Activated CD4-positive, alpha-beta T cell treated with anti-CD3 and anti-CD28 coated beads, Interleukin-2, amount 50 U/mL, for 24 hours (primary cell): ENCODE measurements at places on chromosomes 12 and 14.

DNA sequence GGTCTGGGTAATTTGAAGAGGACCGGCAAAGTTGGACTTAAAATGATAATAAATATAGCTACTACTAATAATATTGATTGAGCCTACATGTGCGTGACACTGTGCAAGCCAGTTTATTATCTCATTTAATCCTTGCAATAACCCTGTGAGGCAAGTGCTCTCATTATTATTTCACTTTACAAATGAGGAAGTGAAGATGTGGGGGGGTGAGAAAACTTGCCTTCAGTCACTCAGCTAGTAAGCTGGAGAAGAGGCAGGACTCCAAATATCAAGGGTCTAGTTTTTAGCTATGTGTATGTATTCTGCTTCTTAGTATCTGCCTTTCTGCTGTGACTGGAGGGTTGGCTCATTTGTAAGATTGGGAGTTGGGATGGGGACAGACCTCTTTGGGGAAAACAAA is 39.2 kb downstream of the NPAS3 start:
- DNase-seq: no peak

- peak; percentile 86 for DNase-seq
Measured at GRCh38 chr12:108563136-108563803, 874 bp downstream of the ISCU start.

GRCh38 chr14:41302776-41303175 is 303.9 kb upstream of the LRFN5 start:
- no peak for DNase-seq

- DNase-seq: no peak
Measured at GRCh38 chr12:52009081-52009751, 2.5 kb downstream of the TAMALIN start.

DNA sequence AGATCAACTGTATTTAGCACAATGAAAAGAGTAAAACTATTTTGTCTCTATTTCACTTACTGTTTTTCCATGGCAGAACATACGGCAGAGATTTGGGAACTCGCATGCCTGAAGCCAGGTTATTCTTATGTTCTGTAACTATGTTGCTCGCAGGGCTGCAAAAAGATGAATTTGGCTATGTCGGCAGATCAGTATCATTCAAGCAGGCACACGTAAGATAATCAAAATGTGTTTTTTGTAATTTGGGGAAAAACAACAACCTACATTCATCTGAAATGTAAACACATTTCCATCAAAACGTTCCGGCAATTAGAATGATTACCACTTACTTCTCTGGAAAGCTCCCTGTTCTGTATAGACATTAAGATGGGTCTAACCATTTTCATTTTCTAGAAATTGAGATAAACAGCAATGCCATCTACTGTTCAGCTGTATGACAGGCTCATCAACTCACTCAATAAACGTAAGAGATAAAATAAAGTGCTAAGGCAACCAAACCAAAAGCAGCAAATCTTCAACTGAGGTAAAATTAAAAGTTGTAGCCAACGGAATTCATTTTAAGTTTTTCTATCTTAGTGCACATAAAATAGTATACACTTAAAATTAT is 13.0 kb downstream of the GTSF1 start:
- no peak for DNase-seq

- DNase-seq: no peak
Measured at GRCh38 chr14:75389679-75390078, 38.1 kb upstream of the JDP2 start.

- no peak for DNase-seq
Measured at GRCh38 chr12:23096321-23096720, 471.4 kb downstream of the ETNK1 start.

DNA sequence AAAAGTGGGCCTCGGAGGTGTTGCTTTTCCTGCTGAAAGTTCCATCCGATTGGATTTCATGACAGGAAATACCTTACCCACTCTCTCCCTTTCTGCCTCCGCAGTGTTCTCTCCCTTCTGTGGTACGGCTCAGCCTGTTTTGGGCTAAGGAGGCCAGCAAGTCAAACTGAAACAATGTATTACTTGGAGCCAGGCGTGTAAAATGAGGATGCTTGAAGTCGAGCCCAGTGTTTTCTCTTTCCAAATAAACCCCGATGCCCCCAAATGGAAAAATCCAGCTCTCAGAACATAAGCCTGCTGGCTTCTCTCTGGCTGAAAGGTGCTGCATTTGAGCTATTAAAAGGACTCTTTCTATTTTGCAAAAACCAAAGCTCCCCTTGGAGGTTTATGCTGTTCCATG is 124.7 kb downstream of the ZNF664 start:
- no peak for DNase-seq

DNA sequence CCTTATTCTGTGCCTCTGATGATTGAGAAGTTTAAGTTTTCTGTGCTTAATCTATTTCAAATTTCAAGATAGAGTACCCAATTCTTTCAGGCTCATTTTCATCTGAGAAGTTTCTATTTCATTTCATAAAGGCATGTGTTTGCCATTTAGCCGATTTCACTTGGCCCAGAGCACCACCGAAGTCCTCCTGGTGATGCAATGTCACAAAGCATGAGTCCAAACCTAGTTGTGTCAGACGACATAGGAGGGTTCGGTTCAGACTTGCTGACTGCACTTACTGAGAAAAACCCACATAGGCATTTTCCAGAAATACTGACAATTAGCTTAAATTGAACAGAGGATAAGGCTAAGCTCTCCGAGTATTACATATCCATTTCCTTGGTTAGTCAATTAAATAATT is 152.4 kb upstream of the FAR2 start:
- DNase-seq: no peak

DNA sequence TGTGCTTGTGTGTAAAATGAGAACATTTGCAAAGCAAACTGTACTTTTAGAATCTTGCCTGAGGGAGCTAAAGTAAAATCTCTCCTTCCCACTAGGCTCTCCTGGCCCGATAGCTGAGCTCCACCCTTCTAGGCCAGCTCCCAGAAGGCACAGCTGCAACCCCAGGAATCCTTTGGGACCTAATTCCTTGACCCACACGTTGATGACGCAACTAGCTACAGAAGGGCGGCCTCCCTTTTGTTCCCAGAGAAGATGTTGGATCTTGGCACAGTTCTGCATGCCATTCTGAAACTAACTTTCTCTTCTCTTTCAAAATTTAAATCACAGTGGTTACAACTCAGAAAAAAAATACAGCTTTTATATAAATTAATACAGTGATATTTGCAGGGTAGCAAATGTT is 268.1 kb downstream of the EGLN3 start:
- no peak for DNase-seq

GRCh38 chr12:89345830-89346740 is 6.2 kb downstream of the DUSP6 start:
- no peak for DNase-seq

DNA sequence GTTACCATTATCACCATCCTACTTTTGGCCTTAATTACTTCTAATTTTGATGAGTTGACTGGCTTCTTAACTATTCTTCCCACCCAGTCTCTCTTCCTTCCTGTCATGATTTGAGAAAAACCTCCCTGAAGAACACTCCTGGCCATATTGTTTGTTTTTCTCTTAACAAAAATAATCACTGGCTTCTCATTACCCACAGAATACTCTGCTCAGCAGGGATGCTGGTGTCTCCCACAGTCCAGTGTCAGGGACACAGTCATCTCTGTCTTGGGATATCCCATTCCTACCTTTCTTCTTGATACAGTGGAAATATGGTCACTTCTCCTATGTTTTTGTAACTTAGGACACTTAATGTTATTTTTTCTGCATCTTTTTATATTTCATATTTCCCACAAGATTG is 103.7 kb downstream of the SRGAP1 start:
- DNase-seq: no peak

- no peak for DNase-seq
Measured at GRCh38 chr12:105461271-105461943, 130.9 kb downstream of the C12orf75 start.

GRCh38 chr14:76996563-76997146 is 31.9 kb downstream of the IRF2BPL start:
- DNase-seq: no peak

DNA sequence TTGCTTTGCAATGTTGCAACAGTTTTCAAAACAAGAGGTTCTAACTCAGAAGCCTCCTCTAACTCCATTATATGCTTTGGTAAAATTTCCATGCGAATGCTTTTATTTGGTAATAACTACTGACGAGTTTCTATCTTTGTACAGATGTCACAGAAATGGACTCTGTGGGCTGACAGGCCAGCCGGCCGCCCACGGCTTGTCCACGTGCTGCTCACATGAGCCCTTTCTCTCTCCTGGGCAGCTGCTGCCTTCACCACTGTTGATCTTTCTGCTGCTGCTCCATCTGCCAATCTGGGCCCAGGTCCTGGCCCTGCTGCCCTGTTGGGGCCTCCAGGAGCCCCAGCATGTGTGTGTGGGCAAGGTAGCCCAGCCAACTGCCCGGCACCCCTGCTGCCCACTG is 168.2 kb upstream of the TMEM132C start:
- no peak for DNase-seq

GRCh38 chr12:19179986-19180385 is 50.5 kb downstream of the PLEKHA5 start:
- no peak for DNase-seq

GRCh38 chr12:27488479-27488878 is 35.5 kb upstream of the PPFIBP1 start:
- DNase-seq: no peak

DNA sequence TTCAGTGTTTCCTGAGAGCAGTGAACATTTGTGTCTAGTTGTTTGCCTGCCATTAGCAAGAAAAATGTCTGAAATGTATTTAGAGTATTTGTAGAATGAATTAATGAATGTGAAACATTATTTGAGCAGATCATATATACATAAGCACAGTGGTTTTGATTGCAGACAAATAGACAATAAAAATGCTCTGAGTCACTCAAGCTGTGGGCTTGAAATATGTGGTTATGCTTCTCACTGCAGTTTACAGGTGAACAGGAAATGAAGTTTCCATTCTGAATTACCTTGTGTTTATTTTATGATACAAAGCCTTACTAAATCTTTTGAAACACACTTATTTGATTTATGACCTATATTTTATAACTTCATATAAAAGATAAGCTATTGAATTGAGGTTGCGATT is 827.7 kb downstream of the TMTC2 start:
- DNase-seq: no peak

DNA sequence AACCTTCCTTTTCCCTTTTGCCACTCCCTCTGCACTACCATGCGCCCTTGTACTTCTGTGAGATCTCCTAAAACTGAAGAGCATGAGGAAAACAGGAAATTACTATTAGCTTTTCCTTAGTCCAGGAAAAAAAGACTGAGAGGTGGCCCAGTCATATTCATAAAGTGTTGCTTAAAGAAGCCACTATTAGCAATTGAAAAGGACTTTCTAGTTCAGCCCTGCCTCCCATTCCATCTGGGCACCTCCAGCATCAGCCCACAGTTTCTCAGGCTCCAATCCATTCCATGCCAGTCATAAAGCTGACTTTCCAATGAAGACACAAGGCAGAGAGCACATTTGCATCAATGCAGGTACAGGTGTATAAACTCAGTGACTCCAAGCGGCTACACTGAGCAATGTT is 19.9 kb upstream of the AMIGO2 start:
- DNase-seq: no peak

GRCh38 chr12:94143951-94144350 is 4.4 kb upstream of the PLXNC1 start:
- no peak for DNase-seq
